ENCODE measurements at places on chromosomes 6 and 20.

- DNase-seq = no peak
Observed at GRCh38 chr6:98047164-98047563, 764.1 kb upstream of the MMS22L start.

DNA sequence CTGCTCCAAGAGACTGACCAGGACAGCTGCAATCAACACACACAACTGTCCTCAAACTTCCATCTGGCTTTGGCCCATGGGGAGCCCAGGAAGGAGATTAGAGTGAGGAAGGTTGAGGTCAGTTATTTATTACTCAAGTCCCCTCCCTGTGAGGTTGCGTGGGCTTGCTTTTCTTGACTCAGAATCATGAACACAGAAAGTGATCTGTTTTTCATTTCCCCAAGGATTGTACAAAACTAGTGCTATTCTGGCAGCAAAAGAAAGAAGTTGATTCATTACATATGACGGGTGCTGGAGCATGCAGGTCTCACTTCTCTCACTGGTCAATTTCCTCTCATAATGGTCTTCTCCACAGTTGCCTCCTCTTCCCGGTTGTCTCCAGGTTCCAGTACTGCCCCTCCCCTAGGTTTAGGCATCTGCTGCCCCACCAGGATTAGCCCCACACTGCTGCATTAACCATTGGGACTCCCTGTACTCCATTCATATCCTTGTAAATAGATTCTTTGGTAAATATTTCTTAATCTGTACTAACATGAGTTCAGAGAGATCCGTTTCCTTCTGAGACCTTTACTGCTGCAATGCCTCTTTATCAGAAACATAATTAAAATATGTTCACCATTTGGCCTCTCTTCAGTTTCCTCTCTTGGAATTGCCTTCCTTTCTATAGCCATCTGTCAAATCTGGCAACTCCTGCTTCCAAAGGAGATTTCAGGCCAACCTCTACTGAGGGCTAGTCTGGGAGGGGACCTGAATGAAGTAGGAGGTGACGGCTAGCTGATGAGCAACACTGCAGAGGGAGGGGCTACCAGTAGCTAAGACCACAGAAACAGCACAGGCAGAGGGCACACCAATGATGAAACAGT, 888.8 kb downstream of the QKI start:
- no peak for DNase-seq

GRCh38 chr20:1857466-1857865, 37.7 kb upstream of the SIRPA start:
- DNase-seq = no peak

GRCh38 chr6:81572020-81572419, 180.5 kb downstream of the TENT5A start:
- DNase-seq = no peak

- no peak for DNase-seq
Observed at GRCh38 chr6:47335466-47335865, 25.8 kb upstream of the TNFRSF21 start.
